ENCODE measurements at places on chromosomes 3 and 15.

GRCh38 chr3:62839748-62840147 is 35.5 kb downstream of the CADPS start:
- DNase-seq, result no peak

- DNase-seq, result no peak
Measured at GRCh38 chr3:187011915-187012314, 81.6 kb downstream of the ST6GAL1 start.

GRCh38 chr15:96470681-96471310 is 140.3 kb downstream of the NR2F2 start:
- no peak for DNase-seq

DNA sequence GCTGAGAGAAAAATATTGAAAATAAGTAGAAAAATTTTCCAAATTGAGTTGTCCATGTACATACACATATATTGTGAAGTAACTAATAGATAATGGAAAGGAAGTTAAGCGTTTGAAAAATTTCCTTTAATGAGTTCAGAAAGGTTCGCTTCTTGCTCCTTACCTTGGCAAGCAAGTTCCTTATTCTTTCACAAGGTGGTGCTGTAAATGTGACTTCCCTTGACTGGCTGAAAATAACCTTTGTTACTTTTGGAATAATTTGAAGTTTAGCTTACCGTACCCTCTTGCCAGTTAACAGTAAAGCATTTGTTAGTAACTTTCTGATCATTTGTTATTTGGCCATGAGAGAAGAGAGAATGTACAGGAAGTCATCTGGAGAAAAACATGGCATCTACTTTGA is 41.6 kb downstream of the PYDC2 start:
- DNase-seq, result no peak

GRCh38 chr3:66442254-66443117 is 58.3 kb downstream of the LRIG1 start:
- DNase-seq, result peak; percentile 82

- no peak for DNase-seq
Measured at GRCh38 chr3:127027811-127028548, 45.1 kb downstream of the PLXNA1 start.

GRCh38 chr15:71654720-71655174 is 155.6 kb upstream of the NR2E3 start:
- DNase-seq, result no peak

DNA sequence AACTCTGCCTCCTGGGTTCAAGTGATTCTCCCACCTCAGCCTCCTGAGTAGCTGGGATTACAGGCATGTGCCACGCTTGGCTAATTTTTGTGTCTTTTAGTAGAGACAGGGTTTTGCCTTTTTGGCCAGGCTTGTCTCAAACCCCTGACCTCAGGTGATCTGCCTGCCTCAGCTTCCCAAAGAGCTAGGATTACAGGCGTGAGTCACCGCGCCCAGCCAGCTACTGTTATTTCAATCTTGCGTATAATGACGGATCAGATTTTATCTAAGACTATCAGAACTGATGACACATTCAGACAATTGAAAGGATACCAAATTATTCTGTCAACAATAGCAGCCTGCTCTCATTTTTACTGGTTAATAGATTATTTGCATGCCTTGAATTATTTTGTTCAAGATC is 612.2 kb downstream of the ZIC1 start:
- no peak for DNase-seq

- no peak for DNase-seq
Measured at GRCh38 chr3:124999317-124999716, 56.5 kb downstream of the HEG1 start.

DNA sequence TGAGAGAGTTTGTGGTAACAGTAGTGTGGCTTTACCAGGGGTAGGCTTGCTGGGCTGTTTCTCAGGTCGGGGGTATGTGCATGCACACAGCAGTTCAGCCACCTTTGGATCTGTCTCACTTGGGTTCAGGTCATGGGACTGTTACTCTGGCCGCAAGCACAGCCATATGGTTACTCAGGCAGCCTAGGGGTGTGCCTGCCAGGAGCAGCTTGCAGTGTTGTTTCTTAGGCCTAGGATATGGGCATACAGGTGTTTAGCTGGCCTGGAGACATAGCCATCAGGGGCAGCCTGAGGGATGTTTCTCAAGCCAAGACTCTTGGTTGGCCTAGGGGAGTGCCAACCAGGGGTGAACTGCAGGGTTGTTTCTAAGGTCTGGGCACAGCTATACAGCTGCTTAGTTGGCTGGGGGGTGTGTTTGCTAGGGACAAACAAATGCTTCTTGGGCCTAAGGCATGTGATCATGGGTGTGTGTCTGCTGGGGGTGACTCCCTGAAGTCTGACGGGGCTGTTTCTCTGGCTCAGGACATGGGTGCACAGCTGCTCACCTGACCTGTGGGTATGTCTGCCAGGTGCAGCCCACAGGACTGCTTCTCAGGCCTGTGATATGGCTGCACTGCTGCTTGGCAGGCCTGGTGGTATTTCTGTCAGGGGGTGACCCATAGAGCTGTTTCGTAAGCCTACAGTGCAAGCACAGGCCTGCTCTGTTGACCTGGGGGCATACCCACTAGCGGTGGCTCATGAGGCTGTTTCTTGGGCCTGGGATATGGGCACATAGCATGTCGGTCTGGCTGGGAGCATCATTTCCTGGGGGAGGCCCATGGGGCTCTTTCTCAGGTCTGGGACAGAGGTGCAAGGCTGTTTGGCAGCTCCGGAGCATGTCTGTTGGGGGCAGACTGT is 168.0 kb upstream of the THRB start:
- DNase-seq, result no peak

DNA sequence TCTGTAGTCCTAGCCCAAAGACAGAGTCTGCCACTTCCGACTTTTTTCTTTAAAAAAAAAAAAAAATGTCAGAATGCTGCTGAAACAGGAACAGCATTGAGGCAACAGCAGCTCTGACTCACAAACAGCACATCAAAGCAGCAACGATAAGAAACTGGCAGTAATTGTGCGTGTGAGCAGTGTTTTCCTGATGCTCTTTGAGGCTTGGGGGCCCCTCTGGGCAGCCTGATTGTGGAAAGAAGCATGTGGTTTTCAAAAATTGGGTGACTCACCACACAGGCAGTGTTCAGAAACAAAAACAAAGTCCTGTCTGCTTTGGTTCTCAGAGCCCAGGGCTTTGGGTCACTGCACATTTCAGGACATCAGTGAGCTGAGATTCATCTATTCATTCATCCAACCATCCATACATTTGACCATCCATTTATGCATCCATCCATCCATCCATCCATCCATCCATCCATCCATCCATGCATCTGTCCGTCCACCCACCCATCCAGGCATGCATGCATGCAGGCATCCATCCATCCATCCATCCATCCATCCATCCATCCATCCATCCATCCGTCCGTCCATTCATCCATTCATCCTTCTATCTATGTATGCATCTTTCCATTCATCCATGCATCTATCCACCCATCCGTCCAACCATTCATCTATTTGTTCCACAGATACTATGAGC is 308.4 kb downstream of the RPLP1 start:
- DNase-seq, result no peak

GRCh38 chr15:41567862-41568261 is 8.8 kb downstream of the TYRO3 start:
- DNase-seq, result no peak

DNA sequence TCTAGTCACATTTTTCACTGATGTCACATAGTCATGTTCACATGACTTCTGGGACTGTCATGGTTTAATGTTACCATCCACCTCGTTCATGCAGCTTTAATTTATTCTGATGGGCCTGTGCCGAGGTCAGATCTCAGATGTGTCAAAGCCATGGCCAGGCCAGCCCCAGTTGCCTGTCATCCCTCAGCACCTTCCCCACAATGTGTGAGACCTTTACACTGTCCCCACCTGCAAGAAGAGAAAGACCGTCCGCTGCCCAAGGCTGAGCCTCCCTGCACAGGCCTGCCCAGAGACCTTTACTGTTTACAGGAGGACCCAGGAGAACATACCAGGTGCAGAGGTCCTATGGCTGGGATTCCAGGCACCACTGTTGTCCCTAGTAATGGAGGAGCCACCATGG is 12.8 kb upstream of the KLF15 start:
- DNase-seq, result no peak

GRCh38 chr3:2420919-2421318 is 322.3 kb downstream of the CNTN4 start:
- DNase-seq, result no peak

DNA sequence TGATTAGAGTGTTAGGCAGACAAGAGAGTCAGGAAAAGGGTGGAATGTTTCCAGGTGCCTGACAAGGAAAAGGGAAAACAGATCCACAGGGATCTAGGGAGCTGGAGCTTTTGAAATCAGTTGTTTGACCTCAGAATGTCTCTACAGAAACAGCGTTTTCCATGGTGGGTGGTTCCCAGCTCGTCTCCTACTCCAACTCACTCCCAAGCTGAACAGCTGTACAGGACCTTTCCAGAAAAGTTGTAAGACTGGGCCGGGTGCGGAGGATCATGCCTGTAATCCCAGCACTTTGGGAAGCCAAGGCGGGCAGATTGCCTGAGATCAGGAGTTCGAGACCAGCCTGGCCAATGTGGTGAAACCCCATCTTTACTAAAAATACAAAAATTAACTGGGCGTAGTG is 55.7 kb upstream of the RYK start:
- no peak for DNase-seq

- DNase-seq, result no peak
Measured at GRCh38 chr15:79903144-79903543, 6.3 kb upstream of the MTHFS start.

DNA sequence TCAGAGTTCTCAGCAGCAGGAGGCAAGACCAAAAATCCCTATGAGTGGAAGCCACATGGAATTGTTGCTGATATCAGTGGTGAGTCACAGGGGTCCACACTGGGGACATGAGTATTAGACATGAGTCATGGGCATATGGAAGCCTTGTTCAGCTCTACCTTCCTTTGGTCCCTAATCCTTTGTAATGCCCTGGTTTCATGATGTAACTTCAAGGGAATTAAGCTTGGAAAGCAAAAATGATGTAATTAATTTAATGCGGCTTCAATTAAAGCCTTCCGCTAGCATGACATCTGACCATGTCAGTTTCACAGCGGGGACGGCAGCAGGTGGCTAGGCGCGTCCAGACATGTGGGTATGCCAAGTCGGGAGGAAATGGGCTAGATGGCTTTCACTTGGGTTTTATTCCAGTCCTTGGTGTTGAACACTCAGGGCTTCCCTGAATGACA is 176.1 kb upstream of the RGMA start:
- no peak for DNase-seq

- DNase-seq, result no peak
Measured at GRCh38 chr3:31105438-31106077, 211.1 kb upstream of the GADL1 start.

DNA sequence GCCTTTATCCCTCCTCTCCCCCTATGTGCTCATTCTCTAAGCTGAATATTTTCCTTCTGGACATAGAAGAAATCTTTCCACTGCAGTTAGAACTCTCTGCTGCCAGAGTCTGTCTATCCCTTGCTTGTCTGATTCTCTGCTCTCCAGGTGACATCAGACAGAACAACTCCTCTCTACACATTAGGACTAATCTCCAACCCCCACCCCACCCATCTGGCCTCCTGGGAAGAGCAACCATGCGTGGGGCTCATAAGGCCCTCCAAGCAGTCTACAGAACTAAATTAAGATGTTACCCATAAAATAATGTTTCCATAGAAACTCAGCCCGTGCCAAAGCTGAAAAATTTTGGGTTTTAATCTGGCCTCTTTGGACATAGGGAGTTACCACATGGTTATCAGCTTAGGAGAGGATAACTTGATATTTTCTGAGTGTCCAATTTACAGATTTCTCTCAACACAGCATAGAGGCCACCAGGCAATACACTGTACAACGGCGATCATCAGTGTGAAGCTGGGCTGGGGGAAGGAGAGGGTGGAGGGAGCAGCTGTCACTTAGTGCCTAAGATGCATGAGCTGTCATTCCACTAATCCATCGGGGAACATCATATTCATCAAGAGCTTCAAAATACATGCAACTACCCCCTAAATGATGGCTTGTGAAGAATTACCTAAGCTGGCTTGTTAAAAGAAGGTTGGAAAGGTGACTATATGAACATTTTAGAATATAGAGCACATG is 199.4 kb downstream of the CLSTN2 start:
- DNase-seq, result no peak

Measured in prostate gland (tissue), 2 donors.